Kidney epithelial cell (primary cell): ENCODE measurements at places on chromosomes 11 and 22.
A peak's percentile ranks its signal among the peaks of the same experiment; 100 is the strongest.

DNA sequence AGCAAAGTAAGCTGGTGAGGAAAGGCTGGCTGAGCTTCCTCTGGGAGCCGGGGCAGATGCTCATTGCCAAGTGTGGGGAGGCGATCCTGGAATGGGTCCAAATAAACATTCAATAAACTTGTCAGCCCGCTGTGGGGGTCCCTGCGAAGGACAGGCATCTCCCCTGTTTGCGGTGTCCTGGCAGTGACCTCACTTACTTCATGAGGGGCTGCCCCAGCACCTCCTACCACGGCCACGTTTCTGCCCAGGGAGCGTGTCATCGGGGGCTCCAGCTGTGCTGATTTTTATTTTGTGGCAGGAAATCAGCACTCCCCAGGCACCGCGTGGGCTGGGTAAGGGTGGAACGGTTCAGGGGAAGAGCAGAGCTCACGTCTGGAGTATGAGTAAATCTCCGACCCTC lies 493.9 kb upstream of the B3GAT1 start:
- DNase-seq = no peak

- no peak for DNase-seq
These were observed 380.8 kb upstream of the CADM1 start for GRCh38 chr11:115884800-115885534.

- DNase-seq = no peak
These were observed 34.3 kb upstream of the PRODH start for GRCh38 chr22:18970176-18970947.

- DNase-seq = peak; percentile 45
These were observed at the start of gene RCE1 for GRCh38 chr11:66842896-66843775. Gene RCE1 (plus strand): TSS chr11:66843441. CDS start chr11:66843456, 15 bp downstream.

GRCh38 chr11:86625981-86626380 lies 46.4 kb downstream of the ME3 start:
- DNase-seq = no peak

DNA sequence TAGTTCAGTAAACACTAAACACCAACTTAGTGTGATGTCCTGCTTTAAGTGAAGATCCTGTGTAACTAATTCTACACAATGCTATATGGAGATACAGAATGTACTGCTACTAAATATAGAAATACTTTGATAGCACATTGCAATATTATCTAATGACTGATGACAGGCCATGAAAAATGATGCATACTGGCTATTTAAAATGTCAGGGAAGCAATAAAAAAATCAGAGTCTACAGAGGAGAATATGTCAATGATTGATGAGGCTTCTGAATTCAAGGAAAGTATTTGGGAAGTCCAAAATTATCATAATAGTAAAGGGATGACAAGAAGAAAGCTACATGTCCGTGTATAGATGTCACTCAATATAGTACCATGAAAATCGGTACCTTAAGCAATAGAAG lies 55.3 kb downstream of the GUCY1A2 start:
- no peak for DNase-seq

DNA sequence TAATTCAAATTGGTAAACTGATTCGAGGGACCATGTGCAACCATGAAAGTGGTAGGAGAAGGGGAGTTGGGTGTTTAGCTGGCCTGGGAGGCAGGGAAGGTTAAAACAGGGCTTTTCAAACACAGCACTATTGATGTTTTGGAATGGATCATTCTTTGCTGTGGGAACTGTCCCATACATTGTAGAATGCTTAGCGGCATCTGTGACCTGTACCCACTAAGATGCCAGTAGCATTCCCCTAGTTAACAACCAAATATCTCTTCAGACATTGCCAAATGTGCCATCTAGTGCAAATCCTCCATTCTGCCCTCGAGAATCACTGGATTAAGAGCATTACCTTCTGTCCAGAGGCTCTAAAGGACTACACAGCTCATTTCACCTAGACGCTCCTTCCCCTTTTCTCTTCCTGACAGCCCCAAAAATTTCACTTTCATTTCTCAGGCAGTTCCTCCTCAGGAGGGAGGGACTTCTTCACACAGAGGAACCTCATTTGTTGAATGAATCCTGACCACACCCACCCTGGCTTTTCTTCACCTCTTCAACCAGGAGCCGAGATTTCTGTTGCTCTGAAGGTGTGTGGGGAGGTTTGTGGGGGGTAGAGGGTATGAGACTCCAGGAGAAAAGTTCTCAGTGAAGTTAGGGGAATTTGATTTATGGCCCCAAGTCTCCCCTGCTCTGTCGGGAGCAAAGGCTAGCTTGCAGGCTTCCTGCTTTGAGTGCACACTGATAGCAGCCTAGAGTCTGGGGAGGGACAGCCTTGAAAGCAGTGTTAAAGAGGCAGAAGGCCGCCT lies at the start of gene TRIM34:
TSS of gene TRIM34 (plus strand) at position 513 of the 791 bp plus-strand sequence. CDS start 7,331 bp downstream, outside the sequence.
- DNase-seq = peak; percentile 34

DNA sequence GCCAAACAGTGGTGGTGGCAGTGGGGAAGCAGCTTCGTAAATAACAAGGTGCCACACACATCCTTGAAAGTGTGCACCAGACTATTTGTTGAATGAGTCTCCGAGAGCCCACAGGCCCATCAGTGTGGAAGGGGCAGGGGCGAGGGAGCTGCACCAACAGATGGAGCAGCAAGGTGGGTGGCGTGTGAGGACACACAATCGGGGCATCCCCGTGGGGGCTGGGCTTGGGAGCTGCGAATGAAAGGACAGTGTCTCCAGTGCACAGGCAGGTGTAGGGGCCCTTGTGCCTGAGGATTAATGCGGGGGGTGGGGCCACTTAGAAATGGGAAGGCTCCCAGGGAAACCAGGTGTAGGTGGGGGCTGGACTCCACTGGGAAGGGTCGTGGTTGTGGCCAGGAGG lies 2.8 kb downstream of the NRXN2 start:
- no peak for DNase-seq

GRCh38 chr11:116794851-116795250 lies 3.2 kb upstream of the APOA5 start:
- DNase-seq = no peak

GRCh38 chr22:25483931-25484330 lies 80.5 kb upstream of the GRK3 start:
- no peak for DNase-seq

DNA sequence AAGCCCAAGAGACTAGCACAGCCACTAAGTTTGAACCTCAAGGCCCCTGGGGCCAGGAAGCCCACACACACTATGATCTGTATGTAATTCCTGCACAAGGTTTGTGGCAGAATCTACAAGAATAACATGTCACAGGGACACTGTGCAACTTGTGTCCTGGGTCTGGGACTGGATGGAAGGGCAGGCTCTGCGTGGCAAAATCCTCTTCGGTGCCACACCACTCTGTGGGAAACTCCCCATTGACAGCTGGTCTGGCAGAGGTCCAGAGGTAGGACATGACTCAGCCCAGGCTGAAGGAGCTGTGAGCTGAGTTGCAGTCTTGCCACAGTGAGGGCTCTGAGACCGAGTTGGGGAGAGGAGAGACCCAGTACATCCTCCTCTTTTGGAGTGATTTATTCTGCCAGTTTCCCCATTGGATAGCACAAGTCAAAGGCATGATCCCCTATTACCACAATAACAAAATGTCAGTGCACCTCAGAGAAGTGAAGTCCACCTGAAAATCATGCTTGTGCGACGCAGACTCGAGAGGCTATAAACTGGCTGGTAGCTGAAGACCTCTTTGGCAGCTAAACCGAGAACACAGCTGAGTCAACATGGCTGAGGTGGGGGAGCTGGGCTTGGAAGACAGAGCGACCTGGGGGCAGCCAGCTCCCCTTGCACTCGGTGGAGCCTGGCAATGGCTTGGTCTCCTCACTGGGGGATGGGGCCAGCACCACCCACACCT lies 23.3 kb upstream of the SERPIND1 start:
- peak; percentile 64 for DNase-seq

- DNase-seq = no peak
These were observed 6.3 kb downstream of the LDHAL6A start for GRCh38 chr11:18461909-18462308.

- DNase-seq = no peak
These were observed 16.6 kb downstream of the VPS37C start for GRCh38 chr11:61144511-61145179.

DNA sequence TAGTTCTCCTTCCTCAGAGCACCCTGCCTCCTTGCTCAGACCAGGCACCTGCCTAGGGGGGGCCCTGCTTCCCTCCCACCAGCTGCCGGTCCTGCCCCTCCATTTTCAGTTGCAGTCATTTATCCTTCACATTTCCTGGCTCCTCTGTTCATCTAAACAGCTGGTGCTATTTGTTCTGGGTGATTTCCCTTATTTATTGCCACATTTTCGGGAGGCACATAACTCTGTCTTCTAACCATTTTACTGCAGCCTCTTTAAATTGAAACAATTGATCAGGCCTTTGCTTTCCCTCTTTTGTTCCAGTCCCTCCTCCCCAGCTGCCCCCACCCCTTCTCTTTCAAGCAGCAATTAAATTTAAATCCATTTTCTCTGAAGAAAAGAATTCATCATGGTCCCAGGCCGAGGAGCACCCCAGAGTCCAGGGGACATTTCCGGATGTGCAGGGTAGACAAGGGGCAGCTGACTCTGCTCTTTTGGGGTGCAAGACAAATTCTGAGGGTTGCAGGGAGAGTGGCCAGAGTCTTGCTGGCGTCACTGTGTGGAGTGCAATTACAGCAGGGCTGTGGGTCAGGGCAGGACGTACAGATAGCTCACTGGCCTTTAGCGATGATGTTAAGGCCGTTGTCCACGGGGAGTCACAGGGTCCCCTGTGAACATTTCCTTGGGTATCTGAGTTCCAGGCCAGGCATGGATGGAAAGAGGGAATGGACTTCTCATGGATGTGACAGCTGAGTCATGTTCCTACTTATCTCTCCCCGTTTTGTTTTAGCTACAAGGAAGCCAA lies 476.4 kb downstream of the TBC1D22A start:
- no peak for DNase-seq

- no peak for DNase-seq
These were observed 375.0 kb downstream of the NTM start for GRCh38 chr11:131745405-131745804.

DNA sequence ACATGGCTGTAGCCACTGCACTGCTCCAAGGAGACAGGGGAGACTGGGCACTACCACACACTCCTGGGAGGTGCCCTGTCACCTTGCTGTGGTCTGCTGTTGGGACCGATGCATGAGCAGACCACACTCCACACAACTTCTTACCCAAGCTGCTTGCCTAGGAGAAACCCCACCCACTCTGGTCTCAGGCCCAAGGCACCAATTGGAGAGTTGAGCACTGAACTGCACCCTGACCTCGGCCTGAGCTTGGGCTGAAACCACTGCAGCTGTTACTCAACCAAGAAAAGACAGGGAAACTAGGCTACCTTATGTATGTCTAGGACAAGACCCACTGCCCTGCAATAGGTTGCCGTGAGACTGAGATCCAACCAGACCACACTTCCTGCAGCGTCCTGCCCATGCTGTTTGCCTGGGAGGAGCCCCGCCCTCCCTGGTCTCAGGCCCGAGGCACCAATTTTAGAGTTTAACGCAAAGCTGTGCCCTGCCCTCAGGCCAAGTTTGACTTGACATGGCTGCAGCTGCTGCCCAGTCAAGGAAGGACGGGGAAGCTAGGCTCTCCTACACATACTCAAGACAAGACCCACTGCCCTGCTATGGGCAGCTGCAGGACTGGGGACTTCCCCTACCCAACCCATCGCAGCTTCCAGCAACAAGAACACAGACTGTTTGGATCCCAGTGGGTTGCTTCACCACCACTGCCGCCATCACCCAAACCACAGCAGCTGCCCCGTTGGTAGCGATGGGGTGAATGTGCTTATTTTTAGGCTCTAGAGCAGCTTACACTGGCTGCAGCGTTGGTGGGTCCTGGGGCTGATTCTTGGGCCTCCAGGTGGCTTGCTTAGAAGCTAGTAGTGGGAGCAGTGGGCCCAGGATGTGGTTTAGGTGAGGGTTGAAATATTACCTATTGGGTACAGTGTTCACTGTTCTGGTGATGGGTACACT lies 66.8 kb downstream of the BRD1 start:
- no peak for DNase-seq

GRCh38 chr11:67345920-67346819 lies 7.2 kb downstream of the POLD4 start:
- no peak for DNase-seq

DNA sequence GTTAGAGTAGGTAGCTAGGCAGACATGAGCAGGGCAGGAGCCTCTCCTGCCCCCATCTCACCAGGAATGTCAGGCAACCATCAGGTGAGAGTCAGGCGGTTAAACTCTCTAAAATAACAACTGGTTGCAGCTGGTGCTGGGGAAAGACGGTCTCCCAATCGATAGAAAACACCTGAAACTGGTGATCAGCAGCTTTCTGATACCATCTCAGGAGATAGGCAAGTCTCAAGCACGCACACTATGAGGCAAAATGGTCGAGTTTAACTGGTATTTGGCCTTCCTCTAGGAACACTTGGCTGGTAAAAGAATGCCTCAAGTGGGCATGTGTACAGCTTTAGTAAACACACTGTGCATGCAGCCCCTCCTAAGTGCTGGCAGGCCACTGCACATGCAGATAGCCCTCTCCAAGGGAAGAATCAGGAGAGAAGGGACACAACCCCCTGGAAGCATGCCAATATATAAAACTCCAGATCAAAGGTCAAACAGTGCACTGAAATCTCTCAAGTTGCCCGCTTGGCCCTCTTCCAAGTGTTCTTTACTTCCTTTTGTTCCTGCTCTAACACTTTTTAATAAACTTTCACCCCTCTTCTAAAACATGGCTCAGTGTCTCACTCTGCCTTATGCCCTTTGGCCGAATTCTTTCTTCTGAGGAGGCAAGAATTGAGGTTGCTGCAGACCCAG lies 88.7 kb downstream of the USP35 start:
- no peak for DNase-seq

DNA sequence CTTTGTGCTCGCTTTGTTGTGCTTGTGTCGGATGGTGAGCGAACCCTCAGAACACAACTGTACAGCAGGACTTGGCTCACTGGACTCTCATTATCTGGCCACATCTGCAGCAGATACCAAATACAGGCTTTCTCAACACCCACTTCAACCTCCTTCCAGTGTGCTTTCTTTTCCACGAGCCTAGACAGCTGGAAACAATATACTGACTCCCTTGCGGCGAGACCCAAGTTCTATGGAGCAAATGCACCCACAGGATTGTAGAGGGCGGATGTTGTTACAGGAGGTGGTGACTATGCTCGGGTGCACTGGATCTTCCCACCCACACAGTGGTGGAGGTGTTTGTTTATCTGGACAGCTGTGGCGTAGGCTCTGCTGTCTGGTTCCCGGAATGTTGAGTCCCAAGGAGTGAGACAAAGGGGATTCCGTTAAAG lies 204.3 kb downstream of the TENM4 start:
- peak; percentile 95 for DNase-seq

DNA sequence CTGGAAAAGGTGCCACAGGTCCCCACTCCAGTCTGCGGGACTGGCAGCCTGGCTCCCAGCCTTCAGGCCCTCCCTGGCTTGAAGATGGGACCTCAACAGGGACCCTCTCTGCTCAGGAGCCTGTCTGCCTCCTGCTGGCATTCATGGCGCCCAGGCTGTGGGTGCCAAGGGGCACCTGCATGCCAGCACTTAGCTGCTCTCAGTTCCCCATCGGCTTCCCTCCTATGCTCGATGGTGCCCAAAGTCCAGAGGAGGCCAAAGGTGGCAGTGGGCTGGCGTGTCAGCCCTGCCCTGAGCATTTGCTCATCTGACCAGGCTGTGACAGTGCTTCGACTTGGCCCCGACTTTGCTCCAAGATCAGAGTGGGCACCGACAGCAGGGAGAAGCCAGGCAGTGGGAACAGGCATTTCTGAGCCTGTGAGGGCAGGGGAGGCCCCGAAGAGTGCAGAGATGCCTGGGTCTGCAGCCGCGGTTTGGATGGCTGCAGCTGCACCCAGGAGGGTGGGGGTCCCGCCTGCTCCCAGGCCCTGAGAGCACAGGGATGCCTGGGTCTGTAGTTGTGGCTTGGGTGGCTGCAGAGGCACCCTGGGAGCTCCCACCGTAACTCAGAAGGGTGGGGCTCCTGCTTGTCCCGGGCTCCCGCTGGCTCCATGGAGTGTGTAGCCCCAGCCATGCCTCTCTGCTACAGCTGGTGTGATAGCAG lies 463.6 kb downstream of the TBC1D22A start:
- no peak for DNase-seq

GRCh38 chr11:79312617-79313529 lies 128.0 kb downstream of the TENM4 start:
- DNase-seq = no peak
